Ureter (tissue), 1 donor: ENCODE measurements at places on chromosomes 2 and 18.

DNA sequence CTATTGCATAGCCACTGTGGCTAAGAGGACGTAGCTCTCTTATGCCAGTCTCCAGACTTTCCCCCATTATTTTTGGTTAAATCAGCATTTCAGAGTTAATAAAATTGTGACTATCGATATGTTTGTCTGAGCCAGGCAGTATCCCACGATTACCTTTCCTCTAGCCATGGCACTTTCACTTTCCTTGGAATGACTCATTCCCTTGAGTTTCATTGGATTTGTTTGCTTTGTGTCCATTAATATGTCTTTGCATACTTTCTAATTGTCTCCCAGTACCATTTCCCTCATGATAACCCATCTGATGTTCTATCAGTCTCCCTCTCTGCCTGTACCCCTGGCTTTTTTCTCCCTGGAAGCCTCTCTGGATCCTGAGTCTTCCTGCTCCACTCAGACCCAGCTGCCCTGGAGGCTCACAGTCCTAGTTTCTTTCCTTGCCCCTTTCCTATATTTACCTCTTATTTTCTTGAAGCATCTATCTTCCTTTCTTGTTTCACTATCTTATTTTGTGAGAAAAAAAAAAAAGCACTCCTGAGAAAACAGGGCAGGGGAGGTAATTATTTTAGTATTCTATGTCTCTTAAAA, 126.1 kb downstream of the MTX2 start:
- no peak for DNase-seq

- no peak for DNase-seq
Observed at GRCh38 chr2:151891566-151892194, 63.5 kb upstream of the ARL5A start.

DNA sequence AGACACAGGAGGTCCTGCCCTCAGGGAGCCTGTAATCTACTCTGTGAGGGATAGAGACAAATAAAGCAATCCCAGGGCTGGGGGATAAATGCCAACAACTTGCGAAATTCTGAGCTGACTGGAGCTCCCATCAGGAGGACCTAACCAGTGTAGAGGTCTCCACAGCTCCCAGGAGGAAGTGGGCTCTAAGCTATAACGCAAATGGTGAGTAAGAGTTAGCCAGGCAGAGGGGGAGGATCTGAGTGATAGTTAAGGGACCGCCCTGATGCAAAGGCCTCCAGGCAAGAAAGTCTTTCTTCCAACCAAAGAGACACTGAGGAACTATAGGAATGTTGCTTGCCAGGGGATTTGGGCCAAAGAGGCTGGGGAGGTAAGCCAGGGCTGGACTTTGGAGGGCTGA, 16.0 kb upstream of the ZNF532 start:
- DNase-seq = no peak

GRCh38 chr2:31675485-31675901, 94.8 kb upstream of the SRD5A2 start:
- DNase-seq = no peak

GRCh38 chr2:24814516-24814915, 21.3 kb downstream of the CENPO start:
- DNase-seq = no peak

DNA sequence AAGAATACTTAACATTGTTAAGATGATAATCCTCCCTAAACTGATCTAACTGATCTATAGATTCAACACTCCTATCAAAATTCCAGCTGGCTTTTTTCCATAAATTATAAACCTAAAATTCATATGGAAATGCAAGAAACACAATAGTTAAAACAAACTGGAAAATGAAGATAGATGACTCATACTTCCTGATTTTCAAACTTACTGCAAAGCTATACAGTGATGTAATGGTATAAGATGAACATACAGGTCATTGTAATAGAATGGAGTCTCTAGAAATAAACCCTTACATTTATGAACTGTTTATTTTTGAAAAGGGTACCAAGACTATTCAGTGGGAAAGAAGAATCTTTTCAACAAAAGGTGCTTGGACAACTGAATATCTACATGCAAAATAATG, 32.3 kb downstream of the UBXN4 start:
- DNase-seq = no peak

- no peak for DNase-seq
Observed at GRCh38 chr2:239200646-239201530, 199.9 kb downstream of the HDAC4 start.

DNA sequence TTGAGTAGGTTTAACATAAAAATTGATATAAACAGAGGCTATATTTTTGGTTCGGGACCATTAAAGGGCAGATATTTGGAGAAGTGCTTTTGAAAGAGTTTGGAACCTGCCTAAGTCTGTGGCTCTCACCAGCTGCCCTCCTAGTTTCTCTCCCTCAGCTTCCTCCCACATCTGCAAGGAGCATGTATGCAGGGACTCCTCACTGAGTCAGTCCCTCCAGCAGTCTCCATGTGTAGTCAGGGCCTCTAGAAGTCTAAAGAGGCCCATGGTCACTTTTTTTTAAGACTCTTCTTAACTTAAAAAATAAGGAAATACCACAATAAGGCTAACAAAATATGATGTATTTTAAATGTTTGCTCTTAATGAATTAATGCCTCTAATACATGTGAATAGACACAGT, 220.0 kb upstream of the TANK start:
- DNase-seq = no peak
